ENCODE measurements at places on chromosomes 4 and X.

DNA sequence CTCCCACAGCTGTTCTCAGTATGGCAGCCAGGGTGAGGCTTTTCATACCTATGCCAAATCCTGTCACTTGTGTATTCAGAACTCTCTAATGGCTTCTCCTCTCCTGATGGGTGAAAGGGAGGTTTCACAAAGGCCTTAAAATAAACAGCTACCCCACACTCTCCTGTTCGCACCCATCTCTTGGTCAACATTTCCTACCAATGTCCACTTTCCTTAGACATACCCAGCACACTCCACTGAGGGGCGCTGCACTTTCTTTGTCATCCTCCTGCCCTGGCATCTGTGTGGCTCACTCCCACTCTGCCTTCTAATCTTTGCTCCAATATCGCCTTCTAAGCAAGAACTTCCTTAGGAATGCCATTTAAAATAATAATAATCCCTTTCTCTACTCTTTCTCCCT is 313.3 kb downstream of the PPP3CA start:
- no peak for DNase-seq

DNA sequence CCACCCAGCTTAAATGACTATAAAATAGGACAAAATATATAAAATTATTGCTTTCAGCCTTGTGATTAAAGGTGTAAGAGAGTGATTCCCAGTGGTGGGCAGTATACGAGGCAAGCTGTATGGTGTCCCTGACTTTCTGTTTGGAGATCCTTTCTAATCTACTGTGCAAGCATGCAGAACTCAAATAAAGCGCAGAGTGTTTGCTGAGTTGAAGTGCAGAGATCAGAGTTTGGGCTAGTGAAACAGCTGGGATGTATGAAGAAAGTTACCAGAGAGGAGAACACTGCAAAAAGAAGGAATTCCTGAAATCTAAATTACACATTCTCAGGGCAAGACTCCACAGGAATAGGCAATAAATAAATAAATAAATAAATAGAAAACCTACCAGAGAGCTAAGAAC is 218.5 kb upstream of the TLL1 start:
- no peak for DNase-seq

DNA sequence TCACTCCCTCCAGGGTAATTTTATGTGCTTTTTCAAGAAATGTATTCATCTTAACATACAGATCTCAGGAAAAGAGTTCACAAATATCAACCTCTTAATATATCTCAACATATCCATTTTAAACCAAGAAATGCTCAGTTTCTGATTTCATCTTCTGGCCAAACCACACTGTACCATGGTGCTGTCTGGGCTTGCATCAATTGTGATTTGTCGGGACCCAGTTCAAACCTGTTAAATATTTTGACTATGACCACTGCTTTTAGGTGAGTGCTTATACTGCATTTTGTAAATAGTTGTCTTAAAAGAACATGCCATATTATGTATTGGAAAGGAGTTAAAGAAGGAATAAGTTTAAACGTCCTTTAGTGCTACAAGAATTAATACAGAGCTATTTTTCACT is 352.1 kb downstream of the SPOCK3 start:
- no peak for DNase-seq

DNA sequence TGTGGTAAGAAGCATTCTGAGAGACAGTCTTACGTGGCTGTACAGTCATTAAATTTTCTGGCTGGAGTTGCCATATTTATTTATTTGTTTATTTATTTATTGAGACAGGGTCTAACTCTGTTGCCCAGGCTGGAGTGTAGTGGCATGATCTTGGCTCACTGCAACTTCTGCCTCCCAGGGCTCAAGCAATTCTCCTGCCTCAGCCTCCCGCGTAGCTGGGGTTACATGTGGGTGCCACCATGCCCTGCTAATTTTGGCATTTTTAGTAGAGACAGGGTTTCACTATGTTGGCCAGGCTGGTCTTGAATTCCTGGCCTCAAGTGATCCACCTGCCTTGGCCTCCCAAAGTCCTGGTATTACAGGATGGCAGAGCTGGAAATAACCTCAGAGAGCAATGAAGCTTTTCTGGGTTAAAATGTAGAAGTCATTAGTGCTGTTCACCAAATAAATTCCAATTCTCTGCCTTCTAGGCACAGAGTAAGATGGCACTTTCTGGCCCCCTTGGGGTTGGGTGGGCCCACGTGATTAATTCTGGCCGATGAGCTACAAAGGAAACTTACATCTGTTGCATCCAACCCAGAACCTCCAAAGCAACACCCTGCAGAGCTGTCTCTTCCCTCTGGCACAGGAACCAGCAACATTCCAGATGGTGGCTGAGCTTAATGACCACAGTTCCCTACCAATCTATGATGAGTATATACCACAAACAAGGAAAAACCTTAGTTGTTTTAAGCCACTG is 4.5 kb downstream of the MRFAP1 start:
- no peak for DNase-seq

- no peak for DNase-seq
Observed at GRCh38 chr4:31234494-31234893, 514.3 kb downstream of the PCDH7 start.

DNA sequence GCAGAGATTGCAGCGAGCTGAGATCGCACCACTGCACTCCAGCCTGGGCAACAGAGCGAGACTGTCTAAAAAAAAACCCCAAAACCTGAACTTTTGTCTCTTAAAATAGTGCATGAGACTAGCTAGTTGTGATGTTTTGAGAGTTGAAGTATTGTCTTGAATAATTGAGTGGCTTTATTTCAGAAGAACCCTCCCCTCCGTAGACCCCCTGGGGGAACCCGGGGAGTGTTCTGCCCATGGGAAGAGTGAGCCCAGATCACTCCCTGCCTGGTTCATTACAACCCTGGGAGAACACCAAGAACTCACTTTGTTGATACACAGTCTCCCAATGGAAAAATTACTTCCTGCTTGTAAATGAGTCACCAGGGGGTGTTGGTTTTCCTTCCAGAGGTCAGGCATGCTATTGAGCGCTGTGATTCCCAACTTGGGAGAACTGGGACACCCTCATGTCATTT is 65.3 kb upstream of the SHISA3 start:
- no peak for DNase-seq

GRCh38 chr4:174582463-174582862 is 60.2 kb upstream of the HPGD start:
- no peak for DNase-seq

DNA sequence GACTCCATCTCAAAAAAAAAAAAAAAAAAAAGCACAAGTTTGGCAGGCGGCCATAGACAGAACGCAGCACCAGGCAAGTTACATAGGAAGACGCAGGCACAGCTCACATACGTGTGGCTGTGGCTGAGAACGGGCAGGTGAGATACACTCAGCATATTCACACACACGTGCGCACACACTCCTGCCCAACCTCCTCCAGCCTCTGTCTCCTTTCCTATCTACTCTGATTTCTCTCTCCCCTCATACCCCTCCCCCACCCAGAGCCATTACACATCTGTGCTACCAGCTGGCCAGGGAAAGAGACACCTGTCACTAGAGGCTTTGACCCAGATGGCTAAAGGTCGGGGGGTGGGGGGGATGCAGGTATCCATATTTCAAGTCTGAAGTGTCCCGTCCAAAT is 2.2 kb upstream of the SLC38A5 start:
- DNase-seq, result no peak

GRCh38 chrX:71367396-71367795 is 1.2 kb downstream of the TAF1 start:
- no peak for DNase-seq

- DNase-seq, result no peak
Observed at GRCh38 chr4:25892796-25893195, 21.2 kb upstream of the SMIM20 start.

- no peak for DNase-seq
Observed at GRCh38 chrX:24081661-24082154, 27.0 kb downstream of the EIF2S3 start.

DNA sequence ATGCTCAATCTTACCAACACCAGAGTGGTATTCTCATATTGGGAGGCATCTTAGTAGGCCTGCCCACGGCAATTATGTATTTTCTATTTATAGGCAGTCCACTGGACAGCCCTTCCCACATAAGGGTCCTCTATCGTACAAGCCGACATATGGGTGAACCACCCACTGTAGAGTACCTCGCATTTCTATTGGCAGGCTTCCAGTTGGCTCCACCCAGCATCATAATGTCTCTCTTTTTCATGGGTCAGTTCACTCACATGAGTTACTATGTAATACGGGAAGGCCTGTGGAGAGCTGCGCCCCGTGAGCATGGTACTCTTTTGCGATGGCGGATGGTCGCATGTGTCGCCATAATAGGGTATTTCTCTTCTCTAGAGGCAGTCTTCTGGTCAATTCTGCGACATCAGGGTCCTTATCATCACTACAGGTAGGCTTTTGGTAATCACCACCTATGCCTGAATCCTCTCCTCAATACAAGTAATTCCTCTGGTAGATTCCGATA is 29.4 kb upstream of the FOXR2 start:
- no peak for DNase-seq

DNA sequence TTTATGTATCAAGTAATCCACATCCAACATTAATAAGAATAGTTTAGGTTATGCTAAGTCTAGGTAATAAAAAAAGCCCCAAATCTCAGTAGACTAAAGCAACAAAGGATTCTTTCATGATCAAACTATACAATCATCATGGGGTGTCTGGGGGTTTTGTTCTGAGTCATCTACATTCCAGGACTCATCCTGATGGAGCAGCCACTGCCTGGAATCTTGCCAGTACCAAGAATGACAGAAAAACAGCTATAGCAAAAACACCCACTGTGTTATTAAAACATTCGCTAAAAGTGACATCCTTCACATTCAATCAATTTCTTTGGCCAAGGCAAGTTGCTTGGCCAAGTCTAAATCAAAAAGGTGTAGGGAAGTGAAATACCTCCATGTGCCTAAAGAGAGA is 3.9 kb upstream of the ARHGEF38 start:
- DNase-seq, result no peak

DNA sequence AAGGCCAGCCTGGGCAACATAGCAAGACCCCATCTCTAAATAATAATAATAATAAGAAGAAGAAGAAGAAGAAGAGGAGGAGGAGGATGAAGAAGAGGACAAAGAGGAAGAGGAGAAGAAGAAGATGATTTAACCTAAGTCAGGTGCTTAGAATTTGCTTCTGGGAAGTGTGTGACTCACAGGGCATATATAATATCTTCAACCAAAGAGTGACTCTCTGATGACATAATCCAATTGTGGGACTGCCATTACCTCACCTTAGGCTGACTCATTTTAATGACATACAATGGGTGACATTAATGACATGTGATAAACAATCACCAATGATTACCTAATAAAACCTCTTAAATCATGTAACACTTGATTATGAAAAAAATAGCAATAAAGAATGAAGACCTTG is 32.7 kb upstream of the MBTPS2 start:
- no peak for DNase-seq

GRCh38 chr4:8016527-8016926 is 76.9 kb upstream of the AFAP1 start:
- DNase-seq, result no peak

DNA sequence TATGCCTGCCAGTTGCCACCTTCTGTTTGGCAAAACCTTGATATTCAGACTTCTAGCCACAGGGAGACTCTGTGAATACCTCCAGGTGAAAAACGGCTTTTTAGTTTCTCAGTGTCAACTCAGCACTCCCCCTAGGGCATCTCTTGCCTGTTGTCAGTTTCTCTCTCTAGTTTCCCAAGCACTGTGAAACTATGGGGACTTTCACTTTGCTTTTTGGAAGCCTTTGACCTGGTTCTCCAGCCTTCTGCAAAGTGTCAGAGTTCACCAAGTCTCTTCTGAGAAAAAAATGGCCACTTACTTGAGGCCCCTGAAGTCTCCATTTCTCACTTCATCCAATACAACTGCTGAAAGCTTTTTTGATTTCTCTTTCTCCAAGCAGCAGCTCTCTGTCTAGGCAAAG is 521.5 kb downstream of the INPP4B start:
- no peak for DNase-seq

DNA sequence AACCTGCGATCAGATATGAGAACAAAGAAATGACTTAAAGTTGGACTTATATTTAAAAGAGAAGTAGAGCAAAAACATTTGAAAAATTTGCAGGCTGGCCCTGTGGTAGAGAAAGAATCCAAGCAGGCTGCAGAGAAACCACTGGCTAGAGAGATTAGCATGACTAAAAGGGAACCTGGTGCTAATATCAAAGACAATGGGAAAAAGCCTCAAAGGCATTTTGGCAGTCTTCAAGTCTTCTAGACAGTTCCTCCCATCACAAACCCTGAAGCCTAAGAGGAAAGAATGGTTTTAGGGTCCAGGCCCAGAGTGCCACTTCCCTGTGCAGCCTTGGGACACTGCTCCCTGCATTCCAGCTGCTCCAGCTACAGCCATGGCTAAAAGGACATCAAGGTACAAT is 33.4 kb downstream of the KCTD8 start:
- DNase-seq, result no peak

DNA sequence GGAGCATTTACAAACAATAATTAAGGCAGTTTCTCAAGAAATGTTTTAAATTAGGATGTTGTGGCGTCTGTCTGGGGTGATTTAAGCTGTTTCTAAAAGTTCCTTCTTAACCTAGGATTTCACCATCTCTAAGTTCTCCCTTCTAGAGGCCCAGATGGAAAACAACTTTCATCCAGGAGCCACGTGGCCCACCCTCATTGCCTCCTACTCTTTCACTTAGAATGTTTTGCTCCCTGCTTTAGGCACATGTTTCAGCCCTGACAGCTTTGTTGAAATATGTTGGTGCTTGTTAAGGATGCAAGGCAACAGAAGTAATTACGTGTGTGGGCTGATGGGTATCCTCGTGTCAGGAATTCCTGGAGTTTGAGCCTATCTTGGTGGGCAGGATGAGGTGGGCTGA is 131.3 kb downstream of the GUCY2F start:
- no peak for DNase-seq

GRCh38 chr4:83283181-83283580 is 1.4 kb downstream of the COQ2 start:
- DNase-seq, result no peak

Data from NCI-H2081 treated with DMSO at 0.1 percent for 48 hours (cell line).